Metanephros (tissue), 2 donors: ENCODE measurements at places on chromosomes 6 and 20. TPM values are rescaled to one million over a fixed set of nuclear protein-coding genes. Genes with fewer than 3 reads are reported as not detected.

DACT2 gene
- total RNA-seq: 28.6 TPM

RPP40 gene
- 15.5 TPM for total RNA-seq

EPHA7 gene
- 29.5 TPM for total RNA-seq

TEAD3 gene
- 21.3 TPM for total RNA-seq

GJA10 gene
- not detected for total RNA-seq

TLDC2 gene
- 3.7 TPM for total RNA-seq

BTBD9 gene
- total RNA-seq: 31.8 TPM

PCED1A gene
- total RNA-seq: 62.2 TPM

IRF4 gene
- total RNA-seq: 2.2 TPM

CPXM1 gene
- 146 TPM for total RNA-seq

ARHGAP18 gene
- 22.8 TPM for total RNA-seq

ZBTB24 gene
- total RNA-seq: 13.1 TPM

ZFP57 gene
- not detected for total RNA-seq

ELOVL2 gene
- total RNA-seq: 2.3 TPM

PHF1 gene
- 27.0 TPM for total RNA-seq

FRK gene
- 9.6 TPM for total RNA-seq

STK38 gene
- 29.0 TPM for total RNA-seq

LY6G6F gene
- total RNA-seq: not detected

WFDC10B gene
- total RNA-seq: not detected

PDCD2 gene
- 35.2 TPM for total RNA-seq

CALHM6 gene
- 4.2 TPM for total RNA-seq

SEMG1 gene
- not detected for total RNA-seq

MATN4 gene
- total RNA-seq: 0.99 TPM

KCNQ5 gene
- 2.0 TPM for total RNA-seq

CTCFL gene
- total RNA-seq: 0.88 TPM

PRDM13 gene
- total RNA-seq: not detected

ATXN1 gene
- 48.7 TPM for total RNA-seq

PRSS16 gene
- total RNA-seq: 0.47 TPM

PROCR gene
- total RNA-seq: 22.4 TPM

QRSL1 gene
- total RNA-seq: 15.5 TPM

DNPH1 gene
- total RNA-seq: 64.1 TPM

HNF4A gene
- total RNA-seq: 28.7 TPM

SYCP2L gene
- total RNA-seq: 3.7 TPM

DCBLD1 gene
- total RNA-seq: 15.2 TPM

RBPJL gene
- total RNA-seq: not detected

TPD52L2 gene
- total RNA-seq: 64.9 TPM

NRSN1 gene
- total RNA-seq: 0.12 TPM

CST5 gene
- not detected for total RNA-seq

PSORS1C1 gene
- total RNA-seq: 0.06 TPM

TREML2 gene
- total RNA-seq: 0.76 TPM

GRIK2 gene
- total RNA-seq: 13.6 TPM

DAAM2 gene
- total RNA-seq: 35.6 TPM
